ENCODE measurements at places on chromosomes 7 and 10. TPM values are rescaled to one million over a fixed set of nuclear protein-coding genes. Genes with fewer than 3 reads are reported as not detected.

GRCh38 chr10:72260976-72261783 lies 12.5 kb upstream of the DDIT4 start:
- DNase-seq: peak; percentile 28

DNA sequence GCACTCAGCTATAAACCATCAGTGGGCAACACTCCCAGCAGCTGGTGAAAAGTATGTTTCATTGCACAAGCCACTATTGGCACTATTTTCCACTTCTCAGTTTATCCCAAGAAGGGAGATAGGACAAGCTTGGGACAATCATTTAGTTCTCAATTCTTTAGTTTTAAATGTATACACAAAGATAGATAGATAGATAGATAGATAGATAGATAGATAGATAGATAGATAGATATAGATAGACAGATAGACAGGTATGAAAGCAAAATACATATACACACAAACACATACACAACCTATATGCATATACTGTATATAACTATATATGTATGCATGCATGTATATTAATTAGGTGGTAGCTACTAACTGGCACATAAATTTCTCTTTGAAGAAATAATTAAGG lies 411.6 kb upstream of the KCND2 start:
- no peak for DNase-seq

GRCh38 chr10:21495752-21496342 lies 29.6 kb downstream of the SKIDA1 start:
- DNase-seq: peak; percentile 78

DNA sequence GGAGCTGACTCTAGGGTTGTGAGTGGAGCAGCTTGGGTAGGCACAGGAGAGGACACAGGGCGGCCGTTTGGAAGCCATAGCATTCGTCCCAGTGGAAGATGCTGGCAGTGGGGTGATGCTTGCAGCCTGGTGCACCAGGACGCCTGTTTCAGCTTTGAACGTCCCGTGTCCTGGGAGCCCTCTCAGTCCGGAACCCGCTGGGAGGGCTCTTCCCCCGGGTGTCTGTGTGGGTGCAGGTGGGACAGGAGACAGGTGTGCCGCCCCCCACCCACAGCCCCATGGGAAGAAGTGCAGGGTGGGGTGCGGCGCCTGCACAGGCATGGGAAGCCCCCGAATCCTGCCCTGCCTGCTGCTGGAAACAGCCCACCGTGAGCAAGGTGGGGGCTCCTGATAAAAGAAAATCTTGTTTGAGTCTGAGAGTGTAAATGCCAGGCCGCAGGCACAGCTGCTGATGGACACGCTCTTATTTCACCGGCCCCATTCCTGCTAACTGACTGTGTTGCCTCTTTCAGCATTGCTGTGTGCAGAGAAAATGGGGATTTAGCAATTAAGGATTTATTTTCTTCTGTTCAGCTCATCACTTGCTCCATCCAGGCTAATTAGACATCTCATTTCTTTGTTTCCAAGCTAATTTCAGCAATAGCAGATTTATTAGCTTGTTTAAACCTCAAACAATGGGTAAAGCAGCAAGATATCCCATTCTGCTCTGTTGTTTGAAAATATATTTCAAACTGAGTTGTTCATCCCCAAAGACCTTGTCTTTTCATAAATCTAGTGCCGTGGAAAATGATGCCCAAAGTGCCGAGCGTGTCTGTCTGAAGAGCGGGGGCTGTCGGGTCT lies 54.9 kb upstream of the DPYSL4 start:
- no peak for DNase-seq

GRCh38 chr7:82690929-82691328 lies 247.4 kb upstream of the CACNA2D1 start:
- DNase-seq: no peak

Gene GDF2
- total RNA-seq: not detected

Gene SLC26A5
- not detected for total RNA-seq

Gene IRF5
- 6.5 TPM for total RNA-seq

Gene SPDYE9
- 0.54 TPM for total RNA-seq

Gene SLC26A4
- total RNA-seq: 0.22 TPM
